ENCODE measurements at places on chromosomes 5 and 9. TPM values are rescaled to one million over a fixed set of nuclear protein-coding genes. Genes with fewer than 3 reads are reported as not detected.

Gene CCDC171
- 2.9 TPM for polyA plus RNA-seq

Gene COMMD10
- 14.3 TPM for polyA plus RNA-seq

Gene BAAT
- 1.4 TPM for polyA plus RNA-seq

Gene C5orf58
- polyA plus RNA-seq = 0.21 TPM

- DNase-seq = no peak
Observed at GRCh38 chr5:178330791-178331404, 98.3 kb upstream of the PHYKPL start.

DNA sequence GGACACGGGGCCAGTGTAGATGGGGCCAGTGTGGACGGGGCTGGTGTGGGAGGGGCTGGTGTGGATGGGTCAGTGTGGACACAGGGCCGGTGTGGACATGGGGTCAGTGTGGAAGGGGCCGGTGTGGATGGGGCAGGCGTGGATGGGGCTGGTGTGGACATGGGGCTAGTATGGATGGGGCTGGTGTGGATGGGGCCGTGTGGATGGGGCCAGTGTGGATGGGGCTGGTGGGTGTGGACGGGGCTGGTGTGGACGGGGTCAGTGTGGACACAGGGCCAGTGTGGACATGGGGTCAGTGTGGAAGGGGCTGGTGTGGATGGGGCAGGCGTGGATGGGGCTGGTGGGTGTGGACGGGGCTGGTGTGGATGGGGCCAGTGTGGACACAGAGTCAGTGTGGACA, 23.8 kb downstream of the SLC9A3 start:
- no peak for DNase-seq

DNA sequence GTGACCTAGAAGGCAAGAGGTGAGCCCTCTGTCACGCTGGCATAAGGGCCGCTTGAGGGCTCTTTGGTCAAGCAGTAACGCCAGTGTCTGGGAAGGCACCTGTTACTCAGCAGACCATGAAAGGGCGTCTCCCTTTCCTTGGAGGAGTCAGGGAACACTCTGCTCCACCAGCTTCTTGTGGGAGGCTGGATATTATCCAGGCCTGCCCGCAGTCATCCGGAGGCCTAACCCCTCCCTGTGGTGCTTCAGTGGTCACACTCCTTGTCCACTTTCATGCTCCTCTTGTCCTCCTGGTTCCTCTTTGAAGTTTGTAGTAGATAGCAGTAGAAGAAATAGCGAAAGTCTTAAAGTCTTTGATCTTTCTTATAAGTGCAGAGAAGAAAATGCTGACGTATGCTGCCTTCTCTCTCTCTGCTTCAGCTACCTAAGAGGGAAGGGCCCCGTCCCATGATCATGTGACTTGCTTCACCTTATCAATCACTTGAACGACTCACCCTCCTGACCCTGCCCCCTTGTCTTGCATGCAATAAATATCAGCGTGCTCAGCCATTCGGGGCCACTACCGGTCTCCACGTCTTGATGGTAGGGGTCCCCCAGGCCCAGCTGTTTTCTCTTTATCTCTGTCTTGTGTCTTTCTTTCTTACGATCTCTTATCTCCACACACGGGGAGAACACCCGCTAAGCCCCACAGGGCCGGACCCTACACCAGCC, 16.7 kb upstream of the SCGB3A1 start:
- DNase-seq = peak; percentile 61

DNA sequence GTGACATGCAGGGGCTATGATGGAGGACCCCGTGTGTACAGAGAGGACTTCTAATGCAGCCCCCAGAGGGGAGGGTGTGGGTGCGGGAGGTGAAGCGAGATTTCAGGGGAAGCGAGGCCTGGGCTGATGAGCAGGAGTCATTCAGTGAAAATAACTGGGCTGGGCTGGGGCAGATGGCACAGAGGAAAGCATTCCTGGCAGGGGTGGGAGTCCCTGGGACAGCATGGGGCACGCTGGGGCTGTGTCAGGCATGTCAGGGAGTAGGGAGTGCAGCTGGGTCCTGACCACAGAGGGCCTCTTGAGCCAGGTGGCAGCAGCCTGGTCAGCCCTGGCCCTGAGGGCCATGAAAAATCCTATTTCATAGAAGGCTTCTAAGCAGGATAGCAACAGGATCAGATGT, 36.6 kb downstream of the COL15A1 start:
- DNase-seq = no peak

DNA sequence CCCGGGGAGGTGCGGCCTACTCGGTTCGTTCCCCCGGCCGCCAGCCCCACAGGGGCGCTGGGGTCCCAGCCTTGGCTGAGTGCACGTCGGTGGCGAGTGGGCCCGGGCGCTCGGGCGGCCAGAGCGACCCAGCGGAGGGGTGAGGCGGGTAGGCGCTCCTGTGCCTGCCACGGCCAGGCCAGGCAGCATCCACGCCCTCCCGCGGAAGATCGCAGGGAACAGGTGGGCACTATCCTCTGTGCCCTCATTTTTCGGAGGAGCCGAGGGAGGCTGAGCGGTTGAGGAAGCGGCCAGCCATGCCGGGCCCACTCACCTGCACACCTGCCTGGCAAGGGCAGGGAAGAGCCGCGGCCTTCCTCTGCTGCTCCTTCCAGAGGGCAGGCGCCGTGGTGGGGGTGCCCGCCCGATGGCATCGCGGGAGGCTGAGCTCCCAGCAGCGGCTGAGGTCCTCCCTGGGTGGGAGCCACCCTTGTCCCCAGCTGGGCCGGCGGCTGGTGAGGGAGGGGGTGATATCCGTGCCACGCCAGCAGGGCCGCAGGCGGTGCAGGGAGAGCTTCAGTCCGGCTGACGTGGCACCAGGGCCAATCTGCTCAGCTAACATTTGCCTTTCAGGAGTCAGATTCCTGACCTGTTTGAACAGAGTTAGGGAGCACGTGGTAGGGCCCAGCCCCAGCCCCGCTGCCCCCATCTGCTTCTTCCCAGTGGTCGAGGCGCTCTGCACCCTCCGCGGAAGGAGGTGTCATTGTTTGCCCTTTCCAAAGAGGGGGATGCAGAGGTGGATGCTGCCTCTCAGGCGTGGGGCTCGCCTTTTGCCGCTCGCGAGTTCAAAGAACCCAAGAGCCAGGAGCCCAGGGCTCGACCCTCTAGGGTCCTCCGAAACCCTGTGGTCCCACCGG, 1.6 kb upstream of the SEC16A start:
- peak; percentile 80 for DNase-seq

DNA sequence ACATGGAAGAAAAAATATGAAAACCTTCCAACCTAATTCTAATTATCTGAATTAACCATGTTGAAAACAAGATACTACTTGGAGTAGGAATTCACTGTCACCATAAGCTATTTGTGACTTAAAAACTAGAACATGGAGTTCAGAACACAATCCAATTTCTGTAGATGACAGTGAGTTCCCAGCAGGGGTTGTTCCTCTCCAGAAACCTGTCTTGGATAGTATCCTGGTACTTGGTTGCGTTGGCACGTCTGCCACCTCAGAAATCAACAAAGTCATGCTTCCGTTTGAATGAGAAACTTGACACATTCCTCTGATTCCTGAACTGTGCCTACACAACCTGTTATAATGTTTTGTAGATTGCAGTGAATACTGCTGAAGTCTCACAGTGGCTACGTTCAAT, 789.9 kb upstream of the DMAC1 start:
- no peak for DNase-seq

DNA sequence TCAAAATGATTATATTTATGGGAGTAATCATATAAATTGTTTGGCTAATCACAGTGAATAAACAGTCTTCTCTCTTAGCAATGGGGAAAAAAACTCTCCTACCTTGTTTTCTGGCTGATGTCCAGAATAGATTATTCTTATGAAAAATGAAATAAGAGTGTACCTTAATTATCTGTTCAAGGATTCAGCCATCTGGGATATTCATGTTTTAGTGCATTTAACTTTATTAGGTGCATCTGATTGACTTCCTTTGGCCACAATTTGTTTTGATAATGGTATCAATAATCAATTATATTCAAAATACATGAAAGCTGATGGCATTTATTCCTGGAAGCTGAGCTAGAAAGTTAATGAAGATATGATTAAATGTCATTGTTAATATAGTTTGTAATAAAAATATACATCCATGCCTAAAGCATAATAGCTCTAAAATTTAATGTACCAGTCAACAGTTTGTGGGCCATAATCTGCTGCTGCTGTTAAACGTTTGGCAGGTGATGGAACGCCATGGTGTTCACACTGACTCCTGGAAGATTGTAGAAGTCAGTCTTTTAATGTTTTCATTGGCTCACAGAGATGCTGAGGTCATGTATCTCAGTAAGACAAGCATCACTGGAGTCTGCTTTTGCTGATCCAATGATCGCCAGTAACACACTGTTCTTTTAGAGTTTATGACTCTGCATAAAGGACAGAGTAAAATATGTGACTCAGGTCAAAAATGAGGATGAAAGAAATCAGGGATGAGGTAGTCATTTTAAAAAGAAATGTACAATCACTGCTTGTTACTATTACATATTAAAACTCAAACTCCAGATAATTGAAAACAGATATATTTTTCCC, 105.8 kb downstream of the ISL1 start:
- no peak for DNase-seq

- peak; percentile 85 for DNase-seq
Observed at GRCh38 chr5:171418316-171418981, 998 bp upstream of the FGF18 start.

DNA sequence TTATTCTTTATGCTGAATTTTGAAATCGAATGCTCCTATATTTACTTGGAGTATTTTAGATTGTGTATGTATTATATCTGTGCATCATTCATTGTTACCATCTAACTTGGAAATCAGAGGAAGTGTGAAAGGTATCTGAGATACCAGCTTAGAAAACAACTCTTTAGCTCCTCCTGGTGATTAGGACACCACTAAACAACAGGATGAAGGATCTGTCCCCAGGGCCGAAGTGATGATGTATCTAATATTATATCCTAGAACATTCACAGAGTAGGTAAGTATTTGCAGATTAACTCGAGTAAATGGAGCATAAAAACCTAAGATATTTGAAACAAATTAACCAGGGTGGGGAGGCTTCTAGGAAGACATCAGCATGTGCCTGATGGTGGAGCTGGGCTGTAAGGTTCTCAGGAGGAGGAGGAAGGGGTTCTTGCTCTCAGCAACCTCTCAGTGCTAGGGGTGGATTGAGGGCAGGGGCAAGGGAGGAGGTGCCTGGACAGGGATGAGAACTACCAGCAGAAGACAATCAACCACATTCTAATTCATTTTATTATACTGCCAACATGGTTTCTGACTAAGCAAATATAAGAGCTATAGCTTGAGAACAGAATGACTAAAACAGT, 2.6 kb upstream of the NFIL3 start:
- DNase-seq = no peak

DNA sequence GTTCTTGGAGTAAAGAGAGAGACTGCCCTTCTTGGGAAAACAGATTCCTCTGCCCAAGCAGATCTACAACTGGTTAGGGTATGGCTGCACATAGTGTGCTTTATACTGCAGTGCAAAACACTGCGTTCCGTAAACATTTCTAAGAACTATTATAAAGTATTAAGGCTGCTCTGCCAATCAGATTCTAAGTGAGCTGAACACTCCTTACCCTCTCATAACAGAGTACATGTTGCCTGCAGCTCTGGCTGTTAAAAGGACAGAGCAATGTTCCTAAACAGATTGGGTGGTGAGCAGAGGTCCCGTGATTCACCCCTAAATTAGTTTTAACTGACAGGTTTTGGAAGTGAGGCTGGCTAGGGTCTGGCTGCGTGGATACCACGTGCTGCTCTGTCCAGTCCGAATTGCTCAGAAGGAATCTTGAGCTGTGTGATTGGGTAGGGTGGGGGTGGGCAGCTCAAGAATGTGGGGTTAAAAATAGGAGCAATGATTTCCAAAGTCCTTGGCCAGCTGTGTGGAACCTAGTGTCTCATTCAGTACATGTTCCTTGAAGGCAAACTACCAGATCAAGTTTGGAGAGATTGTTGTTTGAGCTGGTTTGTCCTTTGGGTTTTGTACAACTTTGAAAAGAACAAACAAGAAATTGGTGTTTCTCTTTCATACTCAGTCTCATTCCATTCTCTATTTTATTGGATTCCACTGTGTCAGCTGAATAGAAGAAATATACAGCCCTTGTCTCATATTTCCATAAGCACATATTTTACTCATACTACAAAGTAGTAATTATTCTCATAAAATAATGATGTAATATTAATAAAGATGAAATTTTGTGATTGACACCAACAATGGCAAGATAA, 497.6 kb upstream of the CD180 start:
- DNase-seq = no peak

DNA sequence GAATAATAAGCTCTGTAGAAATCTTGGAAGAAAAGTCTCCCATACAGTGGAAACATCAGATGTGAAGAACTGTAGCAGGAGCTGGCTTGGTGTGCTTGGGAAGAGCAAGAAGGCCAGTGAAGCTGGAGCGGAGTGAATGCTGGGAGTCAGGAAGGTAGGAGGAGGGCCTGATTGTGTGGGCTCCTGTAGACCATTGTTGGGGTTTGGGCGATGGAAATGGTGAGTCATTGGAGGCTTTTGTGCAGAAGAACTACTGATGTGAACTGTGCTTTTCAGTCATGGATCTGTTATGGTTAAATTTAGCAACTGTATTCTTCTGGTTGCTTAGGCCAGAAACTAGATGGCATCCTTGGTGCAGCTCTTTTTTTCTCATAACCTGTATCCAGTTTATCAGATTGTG, 2.3 kb downstream of the ICE1 start:
- DNase-seq = no peak

- no peak for DNase-seq
Observed at GRCh38 chr9:108467653-108468324, 388.0 kb downstream of the ACTL7B start.

- DNase-seq = no peak
Observed at GRCh38 chr5:85614489-85614888, 1003.3 kb upstream of the COX7C start.

GRCh38 chr9:119298076-119298853, 71.0 kb downstream of the BRINP1 start:
- DNase-seq = no peak

DNA sequence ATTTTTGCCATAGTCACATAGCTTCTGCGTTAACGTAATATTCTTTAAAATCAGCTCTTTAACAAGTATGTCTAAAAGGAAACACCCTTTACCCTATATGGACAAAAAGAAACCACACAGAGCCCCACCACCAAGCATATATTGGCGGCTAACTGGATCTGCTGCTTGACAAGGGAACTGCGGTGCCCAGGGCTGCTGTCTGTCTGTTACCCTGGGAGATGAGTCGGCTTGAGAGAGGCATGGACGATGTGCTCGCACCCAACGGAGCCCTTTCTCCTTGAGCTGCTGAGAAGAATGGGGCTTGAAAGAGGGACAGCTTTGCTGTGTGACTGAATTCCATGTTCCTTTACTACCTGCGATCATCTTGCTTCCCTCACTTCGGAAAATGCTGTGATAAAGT, 158.6 kb upstream of the SHB start:
- DNase-seq = no peak

- DNase-seq = no peak
Observed at GRCh38 chr5:93145019-93145418, 436.0 kb downstream of the NR2F1-AS1 start.
